ENCODE measurements at places on chromosomes 3 and 15.

DNA sequence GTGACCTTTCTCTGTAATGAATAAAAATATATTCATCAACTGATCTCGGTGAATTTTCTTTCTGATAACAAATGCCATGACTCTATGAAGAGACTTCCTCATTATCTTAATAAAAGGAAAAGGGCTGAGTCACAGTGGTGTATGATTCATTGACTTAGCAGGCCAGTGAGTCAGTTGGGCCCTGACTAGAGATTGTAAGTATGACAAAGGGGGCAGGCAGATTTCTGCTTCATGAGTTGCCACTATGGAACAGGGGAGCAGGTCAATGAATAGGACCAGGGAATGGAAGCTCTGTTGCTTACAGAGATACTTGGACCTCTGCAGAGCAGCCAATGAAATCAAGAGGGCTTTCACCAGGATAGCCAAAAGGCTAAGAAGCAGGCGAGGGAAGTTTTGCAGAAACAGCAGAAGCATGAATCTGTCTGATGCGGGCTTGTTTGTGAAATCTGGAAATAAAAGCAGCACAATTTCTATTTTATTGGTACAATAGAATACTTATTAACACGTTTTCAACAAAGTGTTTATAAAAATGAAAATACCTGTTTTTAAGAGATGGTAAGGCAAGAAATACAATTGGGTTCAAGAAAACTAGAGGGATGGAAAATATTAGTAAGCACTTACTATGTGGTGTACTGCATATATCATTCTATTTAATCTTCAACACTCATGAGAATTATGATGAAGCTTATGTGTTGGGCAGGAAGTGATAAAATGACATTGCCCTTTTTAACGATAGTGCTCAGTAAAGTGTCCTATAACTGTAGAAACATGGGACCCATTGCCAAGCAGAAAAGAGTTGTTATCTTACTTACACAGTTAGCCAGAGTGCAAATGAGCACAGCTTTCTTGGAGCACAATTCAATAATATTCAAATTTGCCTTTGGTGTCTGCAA, 169.8 kb upstream of the MYRIP start:
- no peak for DNase-seq

- DNase-seq = no peak
These were observed 285.1 kb upstream of the PROK2 start for GRCh38 chr3:72070005-72070404.

GRCh38 chr3:65094723-65095122, 406.9 kb upstream of the ADAMTS9 start:
- no peak for DNase-seq

DNA sequence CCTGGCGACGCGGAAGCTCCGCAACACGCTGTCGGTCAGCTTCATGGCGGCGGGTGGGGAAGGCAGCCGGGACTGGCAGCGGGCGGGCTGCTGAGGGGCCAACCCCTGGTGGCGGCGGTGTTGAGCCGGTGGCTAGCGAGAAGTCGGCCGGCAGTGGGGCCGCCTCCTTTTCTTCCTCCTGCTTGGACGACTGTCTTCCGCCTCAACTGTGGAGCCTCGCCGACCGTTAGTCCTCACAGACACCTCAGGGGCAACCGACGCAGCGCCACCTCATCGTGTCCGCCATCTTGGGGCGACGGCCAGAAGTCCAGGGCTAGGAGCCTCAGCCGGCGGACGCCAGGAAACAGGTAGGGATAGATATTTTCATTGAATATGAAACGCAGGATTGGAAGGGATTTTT, 875.1 kb downstream of the NSUN3 start:
- no peak for DNase-seq

DNA sequence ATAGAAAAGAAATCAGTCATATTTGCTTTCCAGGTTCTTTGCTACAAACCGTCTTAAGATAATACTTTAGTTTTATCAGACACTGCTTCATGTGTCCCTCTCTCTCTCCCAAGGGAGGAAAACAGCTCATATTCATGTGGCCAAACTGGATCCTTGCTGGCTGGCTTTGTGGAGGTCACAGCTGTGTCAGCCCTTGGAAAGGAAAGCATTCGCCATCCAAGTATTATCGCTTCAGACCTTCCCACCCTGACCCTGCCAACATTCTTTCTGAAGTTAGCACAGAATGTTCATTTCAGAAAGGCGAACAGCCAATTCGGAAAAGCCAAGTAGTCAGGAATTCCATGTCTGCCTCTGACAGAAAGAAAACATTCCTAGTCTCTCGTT, 213.6 kb downstream of the FEZF2 start:
- DNase-seq = no peak
